ENCODE measurements at places on chromosomes 4 and X.

GRCh38 chr4:70873216-70873615 is 29.0 kb upstream of the MOB1B start:
- DNase-seq, result no peak

- no peak for DNase-seq
Measured at GRCh38 chrX:13473442-13474163, 95.8 kb upstream of the EGFL6 start.

DNA sequence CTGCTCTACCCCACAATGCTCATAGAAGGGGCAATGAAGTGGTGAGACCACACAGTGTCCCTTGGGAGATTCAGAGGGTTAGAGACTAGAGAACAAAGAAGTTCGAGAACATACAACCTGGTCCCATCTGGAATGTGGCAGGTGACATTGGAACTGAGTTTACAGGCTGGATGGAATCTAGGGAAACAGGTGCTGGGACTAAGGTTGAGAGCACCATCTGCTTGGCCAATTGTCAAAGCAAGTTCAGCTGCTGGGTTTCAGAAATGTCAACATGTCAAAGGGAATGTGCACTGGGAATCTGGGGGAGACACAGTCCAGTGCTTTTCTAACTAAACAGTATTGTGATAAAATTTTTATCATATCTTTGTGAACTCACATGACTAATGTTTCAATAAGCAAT is 15.9 kb upstream of the FAM13A start:
- DNase-seq, result no peak

DNA sequence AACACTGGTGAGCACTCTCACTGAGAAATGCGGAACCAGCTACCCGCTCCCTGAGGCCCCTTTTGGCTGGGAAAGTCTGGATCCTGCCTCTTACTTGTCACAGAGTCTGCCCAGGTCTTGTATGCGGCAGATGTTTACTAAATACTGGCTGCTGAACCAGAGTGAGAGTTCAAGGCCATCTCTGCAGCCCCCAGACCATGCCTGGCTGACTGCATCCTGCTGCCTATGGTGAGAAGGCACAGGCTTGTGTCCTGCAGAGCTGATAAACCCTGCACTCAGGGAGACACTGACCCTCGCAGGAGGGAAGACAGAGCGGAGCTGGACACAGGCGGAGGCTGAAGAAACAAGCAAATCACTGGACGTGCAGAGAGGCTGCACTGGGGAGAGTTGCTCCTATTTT is 46.5 kb downstream of the JAKMIP1 start:
- DNase-seq, result no peak

DNA sequence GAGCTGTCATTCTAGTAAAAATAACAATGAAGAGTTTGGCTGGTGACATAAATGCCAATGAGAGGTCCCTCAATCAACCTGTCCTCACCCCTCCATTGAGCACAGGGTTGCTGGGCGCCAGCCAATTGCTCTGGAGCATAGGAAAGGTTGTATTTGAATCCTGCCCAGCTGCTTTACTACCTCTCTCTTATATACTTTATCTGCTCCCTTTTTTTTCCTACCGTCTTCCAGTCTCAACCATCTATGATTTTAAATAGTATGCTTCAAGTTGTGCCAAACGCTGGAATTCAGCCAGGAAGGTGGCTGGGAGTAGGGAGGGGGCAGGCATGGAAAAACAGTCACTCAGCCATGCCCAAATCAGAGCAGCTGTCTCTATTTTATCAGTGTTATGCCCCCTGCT is 153.8 kb downstream of the NR3C2 start:
- DNase-seq, result no peak

- no peak for DNase-seq
Measured at GRCh38 chr4:34643476-34643875, 1600.8 kb downstream of the ARAP2 start.

GRCh38 chrX:107775734-107776511 is at the start of gene TSC22D3:
Gene TSC22D3 (minus strand): TSS chrX:107775787. CDS start chrX:107775419, 368 bp downstream.
- peak; percentile 88 for DNase-seq

GRCh38 chrX:4129626-4130025 is 416.2 kb upstream of the PRKX start:
- no peak for DNase-seq

DNA sequence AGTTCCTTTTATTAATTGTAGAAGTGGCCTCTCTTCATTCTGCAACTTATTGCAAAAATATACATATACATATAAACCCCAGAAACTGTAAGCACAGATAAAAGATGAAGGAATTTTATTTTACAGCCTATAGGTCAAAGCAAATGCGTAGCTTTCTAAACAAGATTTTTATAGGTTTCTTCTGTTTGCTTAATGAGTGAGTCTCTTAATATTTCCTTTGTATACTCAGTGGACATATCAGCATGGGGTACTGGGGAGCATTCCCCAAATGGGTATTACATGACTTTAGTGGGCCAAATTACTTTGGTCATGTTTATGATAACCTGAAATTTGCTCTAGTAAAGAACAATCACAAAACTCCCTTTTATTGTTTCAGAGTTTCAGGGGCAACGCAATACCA is 1698.6 kb upstream of the IGFBP7 start:
- DNase-seq, result no peak

GRCh38 chr4:84501202-84501503 is 2.1 kb upstream of the NKX6-1 start:
- no peak for DNase-seq

GRCh38 chr4:176883108-176883550 is 90.4 kb upstream of the VEGFC start:
- DNase-seq, result no peak

- no peak for DNase-seq
Measured at GRCh38 chr4:141207961-141208360, 12.7 kb upstream of the ZNF330 start.

- DNase-seq, result no peak
Measured at GRCh38 chr4:145635117-145635516, 15.9 kb downstream of the MMAA start.

DNA sequence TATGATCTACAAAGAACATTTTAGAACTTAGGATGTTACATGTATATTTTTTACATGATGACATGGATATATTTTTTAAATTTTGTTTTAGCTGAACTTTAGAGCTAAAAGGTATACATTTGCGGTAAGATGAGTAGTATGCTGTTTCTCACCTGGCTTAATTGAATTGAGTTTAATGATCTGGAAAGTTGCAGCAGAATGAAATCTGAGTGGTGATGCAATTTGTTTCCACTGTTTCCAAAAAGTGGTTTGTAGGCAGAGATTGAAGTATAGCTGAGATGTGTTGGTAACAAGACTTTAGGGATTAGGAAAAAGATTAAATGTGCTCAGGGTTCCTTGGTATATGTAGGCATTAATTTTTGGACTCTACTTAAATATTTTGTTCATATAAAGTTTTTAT is 68.1 kb downstream of the HPF1 start:
- DNase-seq, result no peak

- no peak for DNase-seq
Measured at GRCh38 chr4:143357161-143357845, 20.6 kb downstream of the GAB1 start.
